ENCODE measurements at places on chromosomes 7 and 10.

DNA sequence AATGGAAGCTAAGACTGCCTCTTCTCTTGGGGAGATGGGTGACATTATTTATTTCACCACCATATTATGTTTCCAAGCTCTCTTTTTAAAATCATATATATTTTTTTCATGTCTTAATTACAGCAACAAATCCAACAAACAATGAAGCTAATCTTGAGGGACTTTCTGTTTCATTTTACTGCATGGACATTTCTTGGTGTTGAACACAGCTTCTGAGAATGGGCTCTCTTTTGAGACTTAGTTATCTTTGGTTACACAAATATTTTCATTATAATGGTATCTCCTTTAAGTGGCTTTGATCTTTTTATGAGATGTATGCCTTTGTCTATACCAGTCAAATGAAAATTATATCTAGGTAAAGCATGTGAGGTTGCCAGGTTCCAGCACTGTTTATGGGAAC is 210.0 kb upstream of the LRRN3 start:
- DNase-seq: no peak

- DNase-seq: no peak
Measured at GRCh38 chr10:78663721-78664120, 405.0 kb upstream of the ZMIZ1 start.

- no peak for DNase-seq
Measured at GRCh38 chr10:11397077-11397965, 214.1 kb downstream of the USP6NL start.

DNA sequence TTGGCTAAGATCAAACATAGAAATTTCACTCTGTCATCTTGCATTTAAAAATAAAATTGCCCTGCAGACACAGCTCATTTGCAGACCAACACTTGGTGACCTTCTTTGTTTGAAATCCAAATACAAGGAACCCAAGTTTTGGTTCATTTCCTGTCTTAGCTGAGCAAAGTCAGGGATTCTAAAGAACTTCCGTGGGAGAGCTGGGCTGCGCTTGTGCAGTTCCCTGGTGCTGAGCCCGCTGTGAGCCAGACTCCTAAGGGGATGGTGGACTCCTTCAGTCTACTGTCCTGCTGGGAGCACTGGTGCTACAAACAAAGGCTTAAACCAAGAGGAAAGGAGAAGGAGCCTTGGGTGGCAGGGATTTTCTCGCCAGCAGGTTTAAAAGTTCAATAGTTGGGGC is 60.0 kb downstream of the MYOF start:
- no peak for DNase-seq

- DNase-seq: no peak
Measured at GRCh38 chr7:128931190-128931798, 6.4 kb upstream of the IRF5 start.

- DNase-seq: no peak
Measured at GRCh38 chr10:79380946-79381721, 33.9 kb downstream of the PPIF start.

DNA sequence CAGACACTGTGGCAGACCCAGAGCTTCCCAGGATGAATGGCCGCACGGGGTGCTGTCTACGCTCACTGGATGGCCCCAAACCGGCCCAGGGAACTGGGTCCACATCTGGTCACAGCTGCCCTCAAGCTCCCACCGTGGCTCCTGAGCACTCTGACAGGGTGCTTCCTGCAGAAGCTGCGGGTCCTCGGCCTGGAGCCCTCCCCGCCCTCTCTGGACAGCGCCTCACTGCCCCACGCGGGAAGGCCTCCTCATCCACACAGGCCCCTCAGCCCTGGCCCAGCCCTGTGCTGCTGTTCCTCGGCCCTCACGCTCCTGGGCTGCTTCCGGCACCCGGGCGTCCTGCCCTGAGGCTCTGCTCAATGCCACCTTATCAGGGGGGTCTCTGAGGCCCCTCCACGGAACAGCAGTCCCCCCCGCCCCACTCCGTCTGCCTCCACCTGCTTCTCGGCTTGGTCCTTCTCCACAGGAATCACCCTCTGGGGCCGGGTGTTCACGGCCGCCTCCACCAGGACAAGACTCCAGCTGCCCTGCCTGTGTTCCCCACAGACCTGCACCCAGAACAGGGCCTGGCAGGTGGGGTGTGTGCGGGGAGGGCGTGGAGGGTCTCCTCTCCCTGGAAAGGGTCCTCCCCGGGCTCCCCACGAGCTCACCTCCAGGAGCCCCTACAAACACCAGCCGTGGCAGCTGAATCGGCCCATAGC is 75.4 kb upstream of the PDGFA start:
- DNase-seq: no peak

- DNase-seq: no peak
Measured at GRCh38 chr10:69860271-69860670, 58.6 kb downstream of the COL13A1 start.

- no peak for DNase-seq
Measured at GRCh38 chr10:25487266-25487665, 312.5 kb downstream of the GPR158 start.

DNA sequence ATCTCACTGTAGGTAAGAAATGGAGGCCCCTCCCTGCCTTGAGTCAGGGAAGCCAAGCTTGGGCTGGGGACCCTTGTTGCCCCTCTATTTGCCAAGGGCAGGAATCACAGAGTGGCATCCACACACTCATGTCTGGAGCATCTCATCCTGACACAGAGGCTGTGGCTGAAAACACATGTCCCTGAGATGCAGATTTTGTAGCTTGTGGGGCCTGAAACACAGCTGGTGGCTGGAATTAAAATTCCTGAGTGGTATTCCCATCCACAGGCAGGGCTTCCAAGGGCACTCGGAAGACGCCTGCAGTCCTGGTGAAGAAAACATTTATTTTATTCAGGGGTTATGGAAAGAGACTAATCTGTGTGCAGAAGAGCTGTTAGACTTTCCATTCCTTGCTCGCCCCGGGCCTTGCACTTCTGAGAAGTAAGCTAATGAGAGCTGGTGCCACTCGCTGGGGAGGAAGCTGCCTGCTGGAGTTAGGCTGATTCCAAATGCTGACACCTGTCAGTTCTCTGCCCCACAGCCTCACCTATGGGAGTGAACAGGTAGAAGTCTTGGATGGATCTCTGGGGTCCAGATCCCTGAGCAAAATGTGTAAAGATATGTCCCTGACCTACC is 36.0 kb downstream of the C10orf120 start:
- DNase-seq: no peak

DNA sequence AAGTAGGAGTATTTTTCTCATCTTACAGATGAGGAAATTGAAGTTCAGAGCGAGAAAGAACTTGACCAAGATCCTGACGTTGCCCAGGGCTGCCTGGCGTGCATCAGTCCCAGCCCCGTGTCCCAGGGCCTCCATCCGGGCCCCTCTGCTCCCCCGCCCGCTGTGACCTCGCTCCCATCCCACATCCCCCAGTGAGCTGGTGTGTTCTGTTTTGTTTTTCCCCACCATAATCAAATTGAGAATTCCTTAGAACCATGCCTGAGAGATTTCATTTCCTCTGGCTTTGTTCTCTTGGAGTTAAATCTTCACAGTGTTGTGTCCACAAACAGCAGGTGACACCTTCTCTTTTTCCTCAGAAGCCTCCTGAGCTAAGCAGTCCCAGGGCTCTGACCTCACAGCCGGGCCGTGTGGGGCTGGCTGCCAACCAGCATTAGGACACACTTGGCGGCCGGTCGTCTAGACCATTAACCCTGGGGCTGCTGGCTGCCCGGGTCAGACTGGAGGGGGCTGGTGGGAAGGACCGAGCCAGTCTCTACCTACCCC is 44.3 kb downstream of the PFKP start:
- no peak for DNase-seq

DNA sequence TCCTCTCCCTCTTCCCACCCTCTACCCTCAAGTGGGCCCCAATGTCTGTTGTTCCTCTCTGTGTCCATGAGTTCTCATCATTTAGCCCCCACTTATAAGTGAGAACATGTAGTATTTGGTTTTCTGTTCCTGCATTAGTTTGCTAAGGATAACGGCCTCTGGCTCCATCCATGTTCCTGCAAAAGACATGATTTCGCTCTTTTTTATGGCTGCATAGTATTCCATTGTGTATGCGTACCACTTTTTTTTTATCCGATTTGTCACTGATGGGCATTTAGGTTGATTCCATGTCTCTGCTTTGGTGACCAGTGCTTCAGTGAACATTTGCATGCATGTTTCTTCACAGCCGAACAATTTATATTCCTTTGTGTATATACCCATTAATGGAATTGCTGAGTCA is 51.7 kb upstream of the ATP6V0A4 start:
- no peak for DNase-seq

DNA sequence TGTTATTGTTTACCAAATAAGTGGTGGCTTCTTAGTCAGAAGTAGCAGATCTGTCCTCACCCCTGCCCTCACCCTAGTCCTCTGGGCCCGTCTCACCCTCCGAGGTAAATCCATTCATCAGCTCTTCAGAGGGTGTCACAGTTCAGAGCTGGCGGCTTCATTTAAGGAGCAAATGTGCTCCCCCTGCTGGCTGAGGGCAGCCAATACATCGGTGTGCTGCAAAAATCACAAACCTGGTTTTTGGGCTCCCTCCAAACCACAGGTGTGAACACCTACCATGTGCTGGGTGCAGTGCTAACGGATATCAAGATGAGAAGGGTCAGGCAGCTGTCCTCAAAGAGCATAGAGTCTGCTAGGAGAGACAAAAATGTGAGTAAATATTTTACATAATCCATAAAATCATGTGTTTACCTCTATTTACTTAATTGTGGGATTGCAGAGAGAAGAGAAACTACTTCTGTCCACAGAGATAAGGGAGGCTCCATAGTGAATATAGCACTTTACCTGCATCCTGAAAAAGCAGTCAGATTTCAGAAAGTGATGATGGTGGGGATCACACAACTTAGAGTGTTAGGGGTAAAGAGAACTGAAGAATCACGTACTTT is 15.5 kb upstream of the CRTAC1 start:
- DNase-seq: no peak

DNA sequence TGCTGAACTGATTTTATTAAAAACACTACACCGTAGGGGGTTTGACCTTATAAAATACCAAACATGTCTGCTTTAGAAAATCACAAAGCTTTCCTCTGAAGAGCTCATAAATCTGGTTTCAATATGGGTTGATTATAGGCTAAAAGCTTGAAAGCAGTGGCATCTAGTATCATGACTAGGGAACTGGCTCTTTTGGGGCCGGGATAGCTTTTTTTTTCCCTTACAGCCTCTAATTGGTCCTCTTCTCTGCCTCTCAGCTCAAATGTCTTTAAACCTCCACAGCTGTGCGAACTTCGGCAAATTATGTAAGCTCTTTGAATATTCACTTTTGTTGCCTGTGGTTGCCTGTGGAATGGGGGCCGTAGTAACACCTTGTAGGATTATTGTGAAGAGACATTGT is 8.4 kb downstream of the BAMBI start:
- DNase-seq: no peak

DNA sequence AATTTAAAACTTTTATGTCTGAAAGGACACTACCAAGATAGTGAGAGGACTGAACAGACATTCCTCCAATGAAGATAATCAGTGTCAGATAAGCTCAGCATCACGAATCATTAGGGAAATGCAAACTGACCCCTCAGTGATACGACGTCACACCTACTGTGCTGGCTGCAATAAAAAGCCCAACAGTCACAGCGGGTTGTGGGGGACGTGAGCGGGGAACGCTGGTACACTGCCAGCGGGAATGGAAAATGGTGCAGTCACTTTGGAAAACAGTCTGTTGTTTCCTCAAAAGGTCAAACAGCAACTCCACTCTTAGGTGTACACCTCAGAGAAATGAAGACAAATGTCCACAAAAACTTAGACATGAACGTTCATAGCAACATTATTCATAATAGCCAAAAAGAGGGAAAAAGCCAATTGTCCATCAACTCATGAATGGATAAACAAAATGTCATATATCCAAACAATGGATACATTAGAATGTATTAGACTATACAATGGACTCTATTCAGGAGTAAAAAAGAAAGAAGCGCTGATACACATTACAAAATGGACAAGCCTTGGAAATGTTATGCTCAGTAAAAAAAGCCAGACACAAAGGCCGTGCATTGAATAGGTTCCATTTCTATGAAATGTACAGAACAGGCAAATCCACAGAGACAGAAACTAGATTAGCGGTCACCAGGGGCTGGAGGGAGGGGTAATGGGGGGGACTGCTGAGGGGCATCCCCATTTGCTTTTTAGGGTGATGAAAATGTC is 2.4 kb upstream of the ECHS1 start:
- DNase-seq: no peak

DNA sequence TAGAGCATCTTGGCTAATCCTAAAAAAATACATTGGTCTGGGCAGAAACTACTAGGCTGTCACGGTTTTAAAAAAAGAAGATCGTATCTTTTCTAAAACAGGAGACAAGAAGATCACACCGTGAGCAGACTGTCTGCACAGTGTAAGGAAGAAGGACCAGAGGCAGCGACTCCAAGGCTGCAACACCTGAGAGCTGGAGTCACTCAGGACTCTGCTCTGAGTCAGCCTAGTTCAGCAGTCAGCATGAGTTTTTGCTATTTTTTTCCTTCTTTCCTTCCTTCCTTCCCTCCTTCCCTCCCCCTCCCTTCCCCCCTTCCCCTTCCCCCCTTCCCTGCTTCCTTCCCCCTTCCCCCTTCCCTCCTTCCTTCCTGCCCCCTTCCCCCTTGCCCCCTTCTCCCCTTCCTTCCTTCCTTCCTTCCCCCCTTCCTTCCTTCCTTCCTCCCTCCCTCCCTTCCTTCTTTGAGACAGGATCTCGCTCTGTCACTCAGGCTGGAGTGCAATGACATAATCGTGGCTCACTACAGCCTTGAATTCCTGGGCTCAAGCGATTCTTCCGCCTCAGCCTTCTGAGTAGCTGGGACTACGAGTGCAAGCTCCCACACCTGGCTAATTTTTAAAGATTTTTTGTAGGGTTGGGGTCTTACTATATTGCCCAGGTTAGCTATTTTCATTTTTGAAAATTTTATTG is 24.4 kb downstream of the BAG3 start:
- no peak for DNase-seq

- DNase-seq: no peak
Measured at GRCh38 chr7:139619367-139619657, 95.8 kb downstream of the CLEC2L start.

DNA sequence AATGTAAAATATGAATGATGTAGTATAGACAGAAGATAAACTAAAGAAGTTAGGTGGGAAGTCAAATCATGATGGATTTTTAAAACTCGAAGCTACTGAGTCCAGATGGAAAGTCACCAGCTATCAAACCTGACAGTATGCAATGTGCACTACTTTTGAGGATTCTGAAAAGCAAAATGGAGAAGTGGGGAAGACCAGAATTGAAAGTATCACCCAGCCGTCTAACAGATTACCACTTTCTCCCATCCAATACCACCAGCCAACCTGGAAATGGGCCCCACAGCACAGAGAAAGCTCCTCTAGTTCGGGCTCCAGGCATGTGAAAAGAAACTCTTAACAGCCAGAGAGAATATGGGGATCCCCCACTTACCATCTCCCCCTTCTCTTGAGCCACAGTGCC is 67.9 kb upstream of the SRRM3 start:
- no peak for DNase-seq

DNA sequence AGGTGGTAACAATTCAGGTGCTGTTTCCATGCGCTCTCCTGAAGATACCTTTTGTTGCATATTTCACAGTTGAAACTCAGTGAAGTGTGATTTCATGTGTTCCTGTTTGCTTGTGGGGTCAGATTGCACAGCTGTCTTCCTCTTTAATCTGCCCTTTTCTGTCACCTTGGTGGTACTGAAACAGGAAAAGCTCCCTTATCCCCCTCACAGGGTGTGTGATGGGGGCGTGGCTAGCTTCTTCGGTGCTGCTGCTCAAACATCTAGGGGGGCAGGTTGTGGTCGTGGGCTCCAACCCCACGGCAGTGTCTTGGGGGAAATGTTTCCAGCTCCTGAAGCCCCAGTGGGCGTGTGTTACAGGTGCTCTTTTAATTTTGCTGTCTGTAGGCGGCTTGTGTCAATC is 107.4 kb upstream of the KLF14 start:
- no peak for DNase-seq

GRCh38 chr7:73683788-73684693 is 644 bp downstream of the BUD23 start:
- no peak for DNase-seq
